ENCODE measurements at places on chromosomes 2 and 18.
A peak's percentile ranks its signal among the peaks of the same experiment; 100 is the strongest.

DNA sequence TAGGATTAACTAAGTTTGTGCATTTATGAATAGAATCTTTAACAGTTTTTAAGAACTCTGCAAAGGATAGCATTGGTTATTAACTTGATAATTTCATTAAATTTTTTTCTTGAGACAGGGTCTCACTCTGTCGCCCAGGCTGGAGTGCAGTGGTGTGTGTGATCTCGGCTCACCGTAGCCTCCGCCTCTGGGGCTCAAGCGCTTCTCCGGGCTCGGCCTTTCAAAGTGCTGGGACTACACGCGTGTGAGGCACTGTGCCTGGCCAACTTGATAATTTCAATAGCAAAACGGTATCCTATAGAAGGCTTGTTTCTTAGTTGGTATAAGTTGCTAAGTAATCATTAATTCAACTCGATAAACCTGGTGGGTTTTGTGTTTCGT is 38.0 kb downstream of the ADNP2 start:
- no peak for DNase-seq

- no peak for DNase-seq
These were observed 32.3 kb downstream of the CYP26B1 start for GRCh38 chr2:72115110-72116080.

GRCh38 chr2:195364015-195364965 is 292.7 kb upstream of the SLC39A10 start:
- no peak for DNase-seq

GRCh38 chr2:175647058-175647457 is 355.0 kb downstream of the LNPK start:
- no peak for DNase-seq

DNA sequence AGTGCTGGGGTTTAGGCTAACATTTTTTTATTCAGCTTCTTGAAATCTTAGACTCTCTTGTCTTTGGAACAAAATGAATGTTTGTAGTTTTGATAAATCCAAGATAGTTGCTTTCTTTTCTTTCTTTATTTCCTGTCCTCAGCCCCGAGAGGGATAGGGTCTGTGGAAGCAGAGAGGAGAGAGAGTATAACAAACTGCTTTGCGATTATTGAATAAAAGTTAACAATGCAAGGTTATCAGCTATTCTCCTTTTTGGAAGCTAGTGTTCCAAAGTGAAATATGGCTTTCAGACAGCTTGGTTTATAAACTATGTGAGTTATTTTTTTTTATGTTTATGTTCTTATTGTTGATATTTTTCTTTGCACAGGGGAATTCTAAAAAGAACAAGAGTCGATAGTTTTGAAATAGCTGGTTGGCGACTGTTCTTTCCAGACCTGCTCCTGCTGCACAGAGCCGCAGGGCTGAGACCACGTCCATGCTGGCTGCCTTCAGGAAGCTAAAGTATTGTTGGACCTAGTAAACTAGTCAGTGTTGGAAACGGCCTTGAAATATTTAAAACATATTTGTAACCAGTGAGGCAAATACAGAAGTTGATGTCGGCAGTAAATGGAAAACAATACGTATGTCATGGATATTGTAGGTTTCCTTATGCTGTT is 15.5 kb upstream of the STON1 start:
- no peak for DNase-seq

DNA sequence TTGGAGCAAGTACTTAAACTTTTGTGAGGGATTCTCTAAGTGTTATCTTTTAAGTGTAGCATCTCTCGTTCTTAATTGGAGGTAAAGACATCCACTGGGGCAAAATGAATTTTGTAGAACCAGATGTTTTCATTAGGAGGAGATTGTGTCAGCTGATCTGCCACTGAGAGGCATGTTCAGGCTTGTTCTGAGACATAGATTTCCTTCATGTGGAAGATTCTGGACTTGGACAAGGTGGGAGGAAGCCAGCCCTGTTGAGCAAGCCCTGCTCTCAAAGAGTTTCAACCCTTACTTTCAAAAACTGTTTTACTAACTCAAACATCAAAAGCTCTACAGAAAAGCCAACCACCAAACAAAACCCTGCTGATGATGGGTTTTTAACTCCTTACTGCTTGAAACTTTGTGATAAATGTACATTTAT is 6.5 kb downstream of the MAP4K4 start:
- DNase-seq: no peak

DNA sequence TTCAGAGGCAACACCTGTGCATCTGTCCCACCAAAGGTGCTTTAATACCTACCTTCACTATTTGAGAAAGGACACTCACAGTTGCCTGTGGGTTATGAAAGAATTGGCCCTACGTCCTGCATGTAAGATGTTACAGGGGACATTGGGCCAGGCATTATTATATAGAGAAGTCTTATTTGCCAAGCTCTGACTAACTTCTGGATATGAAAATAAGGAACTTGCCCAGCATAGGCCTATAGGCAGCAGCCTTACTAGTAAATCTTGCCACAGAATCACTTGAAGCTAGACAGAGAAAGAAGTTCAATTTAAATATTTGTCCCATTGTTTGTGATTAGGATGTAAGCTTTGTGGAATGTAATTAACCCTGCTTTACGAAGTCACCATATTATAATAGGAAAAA is 41.7 kb downstream of the NLRC4 start:
- no peak for DNase-seq

GRCh38 chr2:131154071-131154531 is 49.0 kb downstream of the PLEKHB2 start:
- peak; percentile 45 for DNase-seq

GRCh38 chr18:23826850-23827620 is 137.8 kb downstream of the LAMA3 start:
- no peak for DNase-seq

GRCh38 chr2:50402654-50402960 is 629.3 kb downstream of the NRXN1 start:
- DNase-seq: no peak

DNA sequence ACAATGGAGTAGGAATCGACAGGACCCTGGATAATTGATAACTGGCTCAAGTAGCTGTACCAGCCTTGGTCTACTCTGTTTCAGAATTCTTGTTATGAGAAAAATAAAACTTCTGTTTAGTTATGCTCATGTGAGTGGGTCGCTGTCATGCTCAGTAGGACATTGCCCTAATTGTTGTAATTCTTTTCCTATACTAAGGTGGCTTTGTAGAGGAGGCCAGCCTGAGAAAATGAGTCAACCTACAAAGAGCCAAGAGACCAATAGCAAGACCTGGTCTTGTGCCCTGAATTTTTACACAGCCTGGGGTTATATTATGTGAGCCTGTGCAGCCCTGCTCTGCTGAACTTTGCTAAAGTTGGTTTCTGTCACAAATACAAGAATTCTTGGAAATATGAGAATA is 238.4 kb downstream of the MEIS1 start:
- no peak for DNase-seq

GRCh38 chr18:35953688-35954087 is 18.8 kb upstream of the RMP24 start:
- no peak for DNase-seq

DNA sequence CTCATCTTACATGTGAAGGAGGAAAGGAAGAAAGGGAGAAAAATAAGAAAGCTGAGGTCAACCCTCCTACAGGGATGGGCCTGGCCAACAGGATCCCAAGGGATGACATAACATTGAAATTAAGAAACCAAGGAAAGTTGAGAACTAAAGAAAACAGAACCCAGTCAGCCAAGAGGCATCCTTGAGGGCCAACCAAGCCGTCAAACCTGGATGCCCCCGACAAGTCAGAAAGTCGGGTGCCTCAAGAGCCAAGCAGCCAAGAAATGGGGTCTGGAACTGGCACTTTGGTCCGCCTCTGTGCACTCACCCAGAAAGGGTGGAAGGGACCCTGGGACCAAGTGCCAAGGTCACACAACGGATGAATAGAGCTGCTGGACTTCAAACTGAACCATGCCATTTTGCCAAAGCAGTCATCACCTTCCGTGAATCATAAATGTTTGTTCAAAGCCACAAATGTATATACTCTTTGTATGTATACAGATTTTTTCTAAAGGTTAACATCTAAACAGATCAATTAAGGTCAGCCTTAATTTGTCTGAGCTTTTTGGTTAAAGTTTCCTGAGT is 27.0 kb upstream of the PTPN4 start:
- no peak for DNase-seq

GRCh38 chr2:165872101-165872791 is 78.2 kb upstream of the GALNT3 start:
- DNase-seq: no peak

DNA sequence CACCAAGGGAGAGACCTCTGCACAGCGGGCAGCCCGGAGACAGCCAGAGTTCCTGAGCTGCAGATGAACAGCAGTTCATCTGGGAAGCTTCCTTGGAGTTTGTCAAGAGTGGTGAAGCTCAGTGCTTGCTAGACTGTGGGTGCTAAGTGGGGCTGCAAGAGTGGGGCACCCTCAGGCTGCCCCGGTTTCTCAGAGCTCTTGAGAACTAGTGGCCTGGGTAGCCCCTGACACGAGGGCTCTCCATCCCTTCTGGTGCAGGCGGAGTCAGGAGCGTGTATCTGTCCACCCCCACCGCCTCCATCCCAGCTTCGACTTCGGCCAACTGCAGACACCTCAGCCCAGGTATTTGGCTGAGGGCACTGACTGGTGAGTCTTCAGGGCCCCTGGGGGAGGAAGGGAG is 222.0 kb downstream of the LOXHD1 start:
- no peak for DNase-seq

GRCh38 chr2:239418918-239419317 is 18.1 kb upstream of the HDAC4 start:
- DNase-seq: no peak

DNA sequence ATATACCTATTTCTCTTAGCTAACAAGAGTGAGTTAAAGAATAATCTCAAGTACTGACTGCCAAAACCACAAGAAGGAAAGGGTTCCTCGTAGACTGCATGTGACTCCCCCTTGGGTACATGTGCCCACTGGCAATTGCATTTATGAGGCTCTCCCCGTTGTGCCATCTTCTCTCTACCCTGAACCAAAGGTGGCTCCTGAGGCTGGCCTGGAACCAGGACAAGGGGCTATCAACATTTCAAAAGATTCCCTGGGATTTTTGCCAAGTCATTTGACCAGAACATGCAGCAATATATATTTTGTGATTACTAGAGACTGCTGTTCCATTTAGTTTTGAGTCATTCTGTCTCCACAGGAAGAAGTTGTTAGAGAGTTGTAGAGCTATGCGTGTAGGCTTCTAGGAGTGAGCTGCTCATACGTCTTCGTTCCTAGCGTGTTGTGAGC is 45.8 kb downstream of the LAMA3 start:
- no peak for DNase-seq

- DNase-seq: no peak
These were observed 649.9 kb upstream of the RAB6C start for GRCh38 chr2:129329574-129329973.

DNA sequence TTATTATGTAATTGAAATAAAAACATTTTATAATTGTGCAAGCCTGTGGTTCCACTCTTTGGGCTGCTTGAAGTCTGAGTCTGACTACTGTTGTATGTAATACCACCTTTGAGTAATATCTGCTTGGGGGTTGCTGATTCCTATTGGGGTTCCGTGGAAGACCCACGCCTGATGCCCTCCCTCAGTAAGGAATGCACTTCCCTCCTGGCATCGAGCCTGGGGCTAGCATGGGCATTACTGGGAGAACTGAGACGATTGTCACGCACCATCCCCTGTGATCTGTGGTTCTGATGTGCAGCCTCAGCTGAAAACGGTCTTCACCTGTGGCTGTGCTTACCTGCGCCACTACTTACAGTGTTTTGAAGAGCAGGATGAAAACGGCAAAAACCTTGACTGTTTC is 32.7 kb upstream of the RBM44 start:
- no peak for DNase-seq

DNA sequence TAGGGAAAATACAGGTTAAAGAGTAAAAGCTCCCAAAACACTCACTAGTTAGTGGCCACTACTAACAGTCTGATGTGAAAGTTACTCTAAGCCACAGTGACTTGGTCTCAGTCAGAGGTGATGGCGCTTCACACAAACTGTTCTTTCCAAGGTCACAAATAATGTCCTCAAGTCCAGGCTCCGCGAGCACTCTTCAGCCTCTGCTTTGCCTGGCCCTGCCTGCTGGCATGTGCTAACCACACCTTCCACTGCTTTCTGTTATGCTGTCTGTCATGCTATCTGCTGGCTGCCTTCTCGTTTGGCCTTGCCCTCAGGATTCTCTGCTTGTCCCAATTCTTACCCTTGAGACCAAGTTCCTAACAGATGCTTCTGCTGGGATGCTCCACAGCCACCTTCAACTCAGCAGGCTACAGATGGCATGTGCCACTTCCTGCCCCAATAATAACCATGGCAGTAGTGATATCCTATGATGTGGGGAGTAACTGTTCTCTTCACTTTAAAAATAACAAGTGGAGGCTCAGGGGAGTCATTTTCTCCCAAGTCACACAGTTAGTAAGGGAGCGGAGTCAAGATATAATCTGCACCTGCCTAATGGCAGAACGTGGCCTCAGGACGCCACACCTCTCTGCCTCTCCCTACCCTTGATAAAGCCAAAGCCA is 75.7 kb downstream of the ZAP70 start:
- no peak for DNase-seq

DNA sequence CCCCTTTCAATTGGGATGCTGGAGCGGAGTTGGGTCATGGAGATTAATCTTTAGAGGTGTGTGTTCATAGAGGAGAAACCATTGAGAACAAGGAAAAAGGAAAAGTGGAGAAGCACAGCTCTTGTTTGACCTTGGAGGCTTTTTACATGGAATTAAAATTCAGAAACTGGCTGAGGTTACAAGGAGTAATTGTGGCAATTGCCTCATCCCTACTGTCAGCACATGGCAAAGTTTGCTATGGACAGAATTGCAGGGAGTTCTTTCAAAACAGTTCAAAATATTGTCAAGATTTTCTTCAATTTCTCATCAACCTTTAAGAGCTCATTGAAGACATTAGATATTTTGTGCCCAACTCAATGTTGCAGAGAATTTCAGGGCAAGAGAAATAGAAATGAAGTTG is 232.7 kb downstream of the SLC8A1 start:
- DNase-seq: no peak

DNA sequence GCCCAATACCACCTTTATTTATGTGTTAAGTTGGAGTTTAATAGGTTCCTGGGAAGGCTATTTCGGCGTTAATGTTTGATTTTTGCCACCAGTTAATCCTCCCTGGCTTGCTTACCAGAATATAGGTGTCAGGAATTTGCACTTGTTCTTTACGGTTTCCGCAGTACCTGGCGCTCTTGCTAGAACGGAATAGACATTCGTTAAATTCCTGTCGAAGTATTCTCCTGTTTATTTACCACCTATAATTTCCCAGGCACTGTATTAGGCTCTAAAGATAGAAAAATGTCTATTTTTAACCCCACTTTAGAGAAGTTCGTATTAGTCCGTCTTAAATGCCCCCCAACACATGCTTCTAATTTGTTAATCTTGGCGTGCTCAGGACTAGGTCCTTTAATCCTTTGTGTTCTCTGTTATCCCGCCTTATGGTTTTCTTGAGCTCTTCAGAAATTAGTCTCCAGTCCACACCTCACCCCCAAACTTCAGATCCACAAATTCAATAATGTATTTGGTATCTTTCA is 575 bp downstream of the CCDC150 start:
- DNase-seq: no peak

- no peak for DNase-seq
These were observed 152.6 kb downstream of the GALNT14 start for GRCh38 chr2:30985493-30986230.

- DNase-seq: no peak
These were observed 49.7 kb downstream of the RIF1 start for GRCh38 chr2:151459358-151459757.

- DNase-seq: peak; percentile 36
These were observed 97.9 kb upstream of the GPR45 start for GRCh38 chr2:105143467-105144151.

Measured in nucleus accumbens (tissue), 56 donors.